ENCODE measurements at places on chromosomes 3 and 15.

GRCh38 chr15:66883284-66883911, 181.4 kb downstream of the SMAD6 start:
- no peak for DNase-seq

DNA sequence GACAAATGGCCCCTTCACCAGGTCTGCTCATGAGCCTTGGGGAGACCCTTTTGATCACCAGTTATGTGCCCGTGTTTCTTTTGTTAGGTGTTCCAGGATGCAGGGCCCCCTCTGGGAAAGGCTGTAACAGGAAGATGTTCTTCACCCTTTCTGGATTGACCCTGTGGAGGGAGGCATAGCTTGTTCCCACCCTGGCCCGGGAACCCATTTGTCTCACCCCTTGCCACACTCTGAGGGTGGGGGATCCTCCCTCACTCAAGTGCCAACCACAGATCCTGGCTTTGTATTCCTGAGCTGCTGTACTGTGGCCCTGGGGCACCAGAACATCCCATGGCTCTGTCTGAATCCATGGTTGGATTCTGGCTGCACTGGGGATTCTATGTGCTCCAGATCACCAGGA, 18.9 kb downstream of the IL16 start:
- DNase-seq: no peak

GRCh38 chr3:108473711-108474110, 36.7 kb downstream of the MYH15 start:
- DNase-seq: no peak

DNA sequence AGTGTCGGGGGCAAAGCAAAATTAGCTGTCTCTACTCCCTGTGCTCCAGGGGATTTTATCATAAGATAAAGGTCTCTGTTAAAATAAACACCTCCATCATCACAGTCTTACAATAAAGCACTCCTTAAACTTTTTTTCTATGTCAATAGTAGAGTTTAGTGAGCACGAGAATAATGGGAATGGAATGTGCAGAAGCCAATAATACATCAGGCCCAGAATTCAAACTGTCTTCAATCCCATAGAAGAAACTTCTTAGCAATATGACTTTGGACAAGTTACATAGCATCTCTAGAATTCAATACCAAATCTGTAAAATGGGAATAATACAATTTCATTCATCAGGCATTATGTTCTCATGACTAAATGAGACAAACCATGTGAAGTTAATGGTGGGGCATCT, 49.0 kb upstream of the EPHA3 start:
- DNase-seq: no peak

All from CD4-positive, alpha-beta T cell treated with Interleukin-21 for 1 hour (primary cell).